Stimulated activated CD8-positive, alpha-beta memory T cell treated with anti-CD3 and anti-CD28 coated beads, Interleukin-4, amount 100 ng/mL, for 1 hour (primary cell): ENCODE measurements at places on chromosomes 7 and 10.

GRCh38 chr7:75937958-75938786, 23.2 kb downstream of the POR start:
- DNase-seq = no peak

GRCh38 chr7:105825371-105825770, 51.0 kb downstream of the ATXN7L1 start:
- DNase-seq = no peak

DNA sequence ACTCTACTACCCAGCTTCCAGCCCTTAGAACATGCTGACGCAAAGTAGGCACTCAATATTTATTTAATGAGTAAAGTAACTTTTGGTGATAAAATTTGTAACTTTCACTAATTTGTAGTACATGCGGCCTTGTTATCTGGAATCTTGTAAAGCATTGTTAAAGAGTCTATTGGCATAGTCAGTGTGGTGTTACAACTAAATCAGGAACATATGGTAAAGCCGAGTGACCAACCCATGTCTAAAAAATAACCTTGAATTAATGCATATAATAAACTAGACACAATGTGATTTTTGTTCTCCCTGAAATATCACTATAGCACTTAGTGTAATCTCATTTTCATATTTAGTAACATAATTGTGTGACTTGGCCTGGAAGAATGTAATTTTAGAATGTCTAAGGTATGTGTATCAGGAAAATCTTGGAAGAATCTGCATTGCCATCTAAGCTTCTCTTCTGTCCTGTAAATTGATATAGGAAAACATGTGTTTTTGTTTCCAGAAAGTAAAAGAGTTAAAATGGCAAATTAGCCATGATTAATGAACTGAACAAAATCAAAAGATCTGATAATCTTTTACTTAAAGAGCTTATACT, 256.7 kb upstream of the GNAI1 start:
- DNase-seq = no peak

- DNase-seq = no peak
These were observed 76.9 kb downstream of the ADARB2 start for GRCh38 chr10:1660386-1660785.

GRCh38 chr10:103884681-103885139, 29.3 kb upstream of the SH3PXD2A start:
- no peak for DNase-seq

GRCh38 chr10:22369434-22370072, 24.3 kb downstream of the SPAG6 start:
- DNase-seq = no peak

- no peak for DNase-seq
These were observed 574.3 kb upstream of the FOXK1 start for GRCh38 chr7:4107839-4108238.

DNA sequence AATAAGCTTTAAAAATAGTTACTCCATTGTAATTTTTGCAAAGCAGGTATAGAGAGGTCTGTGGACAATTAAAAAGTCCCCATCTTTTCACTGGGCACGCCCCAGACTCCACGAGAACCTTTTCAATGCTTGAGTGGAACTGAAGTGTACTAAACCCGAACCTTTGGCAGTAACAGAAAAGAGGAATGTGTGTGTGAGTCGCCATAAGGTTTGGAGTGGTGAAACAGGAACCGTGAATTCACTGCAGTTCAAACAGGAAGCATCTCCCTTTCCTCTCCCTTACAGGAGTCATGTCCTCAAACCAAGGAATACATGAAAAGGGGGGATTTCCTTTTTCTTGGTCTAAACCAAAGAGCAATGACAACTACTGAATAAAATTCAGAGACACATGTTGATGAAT, 23.2 kb downstream of the NDUFB2 start:
- no peak for DNase-seq

GRCh38 chr7:149866779-149867447, 6.9 kb upstream of the ATP6V0E2 start:
- no peak for DNase-seq

DNA sequence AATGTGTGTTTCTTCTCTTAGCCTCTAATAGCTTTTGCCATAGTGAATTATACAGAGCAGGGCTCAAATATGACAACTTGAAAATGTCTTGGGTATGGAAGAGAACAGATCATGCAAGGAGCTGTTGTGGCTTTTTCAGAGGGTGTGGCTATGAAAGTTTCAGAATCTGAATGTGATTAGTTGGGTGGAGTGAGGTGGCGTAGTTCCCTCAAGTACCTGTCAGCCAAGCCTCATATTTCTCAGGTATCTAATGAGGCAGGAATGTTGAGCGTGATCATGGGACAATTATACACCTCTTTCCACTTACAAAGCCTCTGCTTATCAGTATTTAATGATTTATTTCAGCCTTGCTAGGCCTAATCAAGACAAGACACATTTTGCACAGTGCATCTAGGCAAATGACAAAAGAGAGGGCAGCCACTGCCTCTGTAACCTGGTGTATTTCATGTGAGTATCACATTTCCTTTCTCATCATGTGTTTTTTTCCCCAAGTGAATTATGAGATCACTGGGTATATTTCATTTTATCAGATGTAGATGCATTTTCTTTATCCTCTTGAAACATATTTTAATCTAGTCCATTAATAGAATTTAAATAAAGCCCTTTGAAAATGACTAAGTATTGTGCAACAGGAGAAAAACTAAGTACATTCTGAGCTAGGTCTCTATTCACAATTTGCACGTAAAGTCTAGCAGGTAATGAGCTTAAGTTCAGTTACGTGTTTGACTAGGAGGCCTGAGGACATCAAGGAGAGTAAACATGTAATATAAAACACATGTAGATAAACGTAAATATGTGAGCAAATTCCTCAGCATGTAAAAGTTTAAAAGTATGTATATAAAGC, 644.4 kb upstream of the IGFBP3 start:
- DNase-seq = no peak

- no peak for DNase-seq
These were observed 219.8 kb downstream of the CTNNA3 start for GRCh38 chr10:67476201-67476600.
